ENCODE measurements at places on chromosomes 11 and 22.

GRCh38 chr11:128210148-128210940 is 377.0 kb downstream of the ETS1 start:
- H3K4me1 ChIP-seq, result no peaks in the 10 kb centered on the region
- DNase-seq, result no peak
- H3K27me3 ChIP-seq, result no peaks in the 10 kb centered on the region
- no peak overlapping the region for H3K4me3 ChIP-seq

DNA sequence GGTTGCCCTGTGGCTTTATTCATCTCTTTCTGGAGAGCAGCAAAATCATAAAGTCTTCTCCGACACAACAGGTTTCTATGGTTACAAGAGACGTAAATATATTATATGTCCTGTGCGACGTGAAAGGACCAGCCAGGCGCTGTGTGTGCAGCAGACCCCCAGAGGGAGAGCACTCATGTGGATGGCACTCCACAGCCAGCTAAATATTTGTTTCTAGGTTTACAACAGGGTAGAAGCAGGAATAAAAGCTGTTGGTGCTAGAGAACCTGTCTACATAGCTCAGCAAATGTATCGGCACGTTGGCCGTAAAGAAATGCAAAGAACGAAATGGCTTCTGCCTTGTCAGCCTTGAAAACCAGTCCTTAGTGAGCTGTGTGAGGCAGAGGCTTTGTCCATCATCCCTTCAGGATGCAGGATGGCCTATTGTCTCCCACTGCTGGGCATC is 133.8 kb upstream of the PITPNB start:
- H3K4me3 ChIP-seq, result no peak overlapping the region
- no peaks in the 10 kb centered on the region for H3K36me3 ChIP-seq
- no peaks in the 10 kb centered on the region for H3K27me3 ChIP-seq
- no peak for DNase-seq

DNA sequence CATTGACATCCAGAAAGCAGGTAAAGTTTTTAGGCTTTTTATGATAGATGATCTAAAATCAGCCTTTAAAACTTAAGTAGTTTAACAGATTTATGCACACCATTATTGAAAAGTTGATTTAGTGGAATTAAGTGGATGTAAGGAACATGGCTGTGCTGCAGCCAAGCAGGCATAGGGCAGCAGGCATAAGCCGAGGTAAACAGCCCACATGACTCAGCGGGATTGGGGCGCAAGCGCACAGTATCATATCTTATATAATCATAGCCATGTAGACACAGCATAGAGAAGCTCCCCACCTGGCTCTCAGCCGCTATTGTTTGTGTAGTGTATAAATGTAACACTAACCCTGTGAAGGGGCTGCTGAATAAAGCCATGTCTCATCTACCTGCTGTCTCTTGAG is 157.5 kb downstream of the WNT11 start:
- no peak overlapping the region for H3K27ac ChIP-seq
- no peak for DNase-seq
- H3K4me3 ChIP-seq, result no peak overlapping the region
- H3K36me3 ChIP-seq, result peaks cover 3% of the 10 kb centered on the region
- no peaks in the 10 kb centered on the region for H3K4me1 ChIP-seq

GRCh38 chr22:23752090-23752691 is 1.3 kb upstream of the ZNF70 start:
- H3K27me3 ChIP-seq, result no peaks in the 10 kb centered on the region
- no peak overlapping the region for H3K27ac ChIP-seq
- no peaks in the 10 kb centered on the region for H3K36me3 ChIP-seq

- H3K4me1 ChIP-seq, result no peaks in the 10 kb centered on the region
- H3K27ac ChIP-seq, result no peak overlapping the region
- H3K36me3 ChIP-seq, result no peaks in the 10 kb centered on the region
Observed at GRCh38 chr22:35961480-35962295, 66.9 kb downstream of the RBFOX2 start.

GRCh38 chr22:27251563-27251962 is 550.0 kb downstream of the MN1 start:
- H3K4me1 ChIP-seq, result peaks cover 2% of the 10 kb centered on the region
- no peak overlapping the region for H3K4me3 ChIP-seq
- no peak overlapping the region for H3K27ac ChIP-seq
- no peaks in the 10 kb centered on the region for H3K27me3 ChIP-seq
- DNase-seq, result no peak
- H3K36me3 ChIP-seq, result no peaks in the 10 kb centered on the region

DNA sequence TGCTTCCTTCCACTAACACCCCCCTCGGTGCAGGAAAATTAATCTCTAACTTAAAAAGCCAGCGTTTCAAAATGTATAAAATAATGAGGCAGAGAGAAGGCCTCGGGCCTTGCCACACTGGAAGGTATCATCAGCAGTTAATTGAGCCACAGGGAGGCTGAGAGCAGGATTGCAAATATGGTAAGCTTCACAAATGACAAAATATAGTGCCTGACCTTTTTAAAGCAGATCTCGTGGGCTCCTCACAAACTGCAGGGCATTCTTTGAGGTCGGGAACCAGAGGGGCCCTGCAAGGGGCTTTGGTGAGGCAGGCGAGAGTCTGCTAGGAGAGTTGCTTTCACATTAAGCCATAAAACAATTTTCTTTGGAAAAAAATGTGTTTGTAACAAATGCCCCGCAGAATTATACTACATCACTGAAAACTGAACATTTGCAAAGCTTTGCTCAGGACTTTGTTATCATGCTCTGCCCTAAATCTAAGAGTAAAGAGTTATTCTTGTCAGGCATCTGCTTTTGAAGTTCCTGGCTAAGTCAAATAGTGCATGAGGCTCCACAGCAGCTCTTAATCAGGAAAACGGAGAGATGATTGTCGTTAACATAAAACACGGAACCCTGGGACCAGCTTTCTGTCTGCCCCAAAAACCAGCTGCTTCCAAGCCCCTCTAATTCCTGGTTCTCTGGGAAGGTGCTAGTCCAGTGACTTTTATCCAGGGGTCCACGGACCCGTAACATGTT is 61.4 kb upstream of the SYT13 start:
- H3K27ac ChIP-seq, result no peak overlapping the region
- peaks cover 5% of the 10 kb centered on the region for H3K27me3 ChIP-seq
- DNase-seq, result no peak
- H3K4me3 ChIP-seq, result no peak overlapping the region

DNA sequence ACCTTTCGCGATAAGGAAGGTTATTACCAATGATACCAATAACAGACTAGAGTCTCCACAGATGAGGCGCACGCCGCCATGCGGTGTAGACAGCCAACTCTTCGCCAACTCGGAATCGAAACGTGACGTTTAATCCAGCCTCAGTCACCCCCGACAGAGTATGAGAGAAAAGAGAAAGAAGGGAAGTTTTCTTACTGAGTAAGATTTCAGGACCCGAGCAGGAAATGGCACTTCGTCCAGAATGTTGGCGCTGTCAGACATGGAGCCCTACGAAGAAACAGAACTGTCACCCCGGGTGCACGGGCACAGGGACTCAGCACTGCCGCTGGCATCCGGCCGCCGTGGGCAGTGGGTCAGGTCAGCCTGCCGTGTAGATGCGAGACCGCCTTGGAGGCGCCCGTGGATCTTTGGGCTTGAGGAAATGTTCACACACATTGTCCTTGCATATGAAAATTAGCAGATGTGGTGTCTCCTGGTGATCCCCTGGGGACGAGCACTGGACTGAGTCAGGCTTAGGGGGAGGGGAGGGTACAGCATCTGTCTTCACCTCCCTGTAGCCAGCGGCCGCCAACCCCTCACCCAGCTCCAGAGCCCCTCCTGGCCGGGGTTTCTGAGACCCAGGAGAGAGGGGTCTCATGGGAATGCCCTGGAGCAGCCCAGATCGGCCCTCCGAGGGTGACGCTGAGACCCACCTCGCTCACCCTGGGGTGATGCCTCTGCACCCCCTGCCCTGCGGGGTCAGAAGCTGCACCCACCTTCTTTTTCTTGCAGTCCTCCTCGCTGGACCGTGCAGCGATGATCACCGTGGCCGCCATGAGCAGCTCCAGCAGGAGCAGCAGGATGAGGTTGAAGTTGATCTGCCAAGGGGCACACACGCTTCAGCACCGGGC is 8.3 kb downstream of the MLC1 start:
- no peak for DNase-seq
- no peaks in the 10 kb centered on the region for H3K4me1 ChIP-seq
- H3K27me3 ChIP-seq, result no peaks in the 10 kb centered on the region
- H3K27ac ChIP-seq, result no peak overlapping the region
- H3K36me3 ChIP-seq, result no peaks in the 10 kb centered on the region

DNA sequence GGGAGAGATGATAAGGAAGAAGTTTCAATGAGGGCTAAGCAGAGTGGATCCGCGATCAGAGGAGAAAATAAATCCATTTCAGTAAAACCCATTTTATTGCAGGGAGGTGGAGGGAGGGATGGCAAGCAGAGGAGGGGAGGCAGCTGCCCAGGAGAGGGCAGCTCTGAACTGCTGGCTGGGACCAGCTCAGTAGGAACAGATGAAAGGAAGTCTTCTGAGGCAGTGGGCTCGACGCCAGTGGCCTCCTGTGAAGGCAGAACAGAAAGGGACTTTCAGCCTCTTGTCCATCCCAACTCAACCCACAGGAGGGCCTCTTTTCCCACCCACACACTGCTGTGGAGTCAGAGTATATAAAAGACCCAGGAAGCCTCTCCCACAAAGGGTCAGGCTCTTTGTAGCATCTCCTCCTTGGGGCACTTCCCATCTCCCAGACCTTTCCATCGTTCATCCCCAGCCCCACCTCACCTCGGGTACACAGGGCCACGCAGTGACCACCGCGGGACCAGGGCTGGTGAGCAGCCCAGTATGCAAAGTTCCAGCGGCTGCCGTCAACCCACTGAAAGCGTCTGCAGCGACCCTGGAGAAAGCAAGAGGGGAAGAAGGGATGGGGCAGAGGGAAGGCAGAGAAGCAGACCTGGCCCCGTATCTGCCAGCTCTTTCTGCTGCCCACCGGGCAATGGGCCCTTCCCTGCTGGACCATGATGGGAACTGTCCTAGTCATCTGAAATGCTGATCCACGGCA is 3.0 kb downstream of the PRG2 start:
- no peaks in the 10 kb centered on the region for H3K27me3 ChIP-seq
- H3K4me1 ChIP-seq, result no peaks in the 10 kb centered on the region
- H3K4me3 ChIP-seq, result no peak overlapping the region
- no peak for DNase-seq
- H3K36me3 ChIP-seq, result no peaks in the 10 kb centered on the region

DNA sequence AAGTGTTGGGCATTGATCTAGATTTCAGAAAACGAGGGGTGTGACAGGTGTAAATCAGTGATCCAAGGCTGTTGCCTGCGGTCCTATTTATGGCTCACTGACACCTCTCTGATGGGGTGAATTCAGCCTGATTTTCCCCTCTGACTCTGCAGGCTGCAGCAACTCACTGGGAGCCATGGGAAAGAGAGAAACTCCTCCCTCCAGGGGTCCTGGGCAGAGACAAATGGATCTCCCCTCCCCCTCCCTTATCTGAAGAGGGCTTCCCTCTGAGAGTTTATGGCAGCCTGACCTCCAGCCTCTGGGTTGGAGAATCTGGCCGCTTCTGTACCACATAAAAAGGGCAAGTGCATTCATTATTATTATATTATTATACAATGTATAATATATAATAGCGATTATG is 1.8 kb upstream of the PKNOX2 start:
- peaks cover 36% of the 10 kb centered on the region for H3K27me3 ChIP-seq
- no peak overlapping the region for H3K27ac ChIP-seq
- H3K36me3 ChIP-seq, result no peaks in the 10 kb centered on the region
- DNase-seq, result no peak
- H3K4me1 ChIP-seq, result peaks cover 22% of the 10 kb centered on the region

All from CD4-positive, alpha-beta T cell (primary cell).